ENCODE measurements at places on chromosomes 5 and 9.

- no peak for DNase-seq
These were observed 567.2 kb downstream of the PTPRD start for GRCh38 chr9:10045598-10045997.

DNA sequence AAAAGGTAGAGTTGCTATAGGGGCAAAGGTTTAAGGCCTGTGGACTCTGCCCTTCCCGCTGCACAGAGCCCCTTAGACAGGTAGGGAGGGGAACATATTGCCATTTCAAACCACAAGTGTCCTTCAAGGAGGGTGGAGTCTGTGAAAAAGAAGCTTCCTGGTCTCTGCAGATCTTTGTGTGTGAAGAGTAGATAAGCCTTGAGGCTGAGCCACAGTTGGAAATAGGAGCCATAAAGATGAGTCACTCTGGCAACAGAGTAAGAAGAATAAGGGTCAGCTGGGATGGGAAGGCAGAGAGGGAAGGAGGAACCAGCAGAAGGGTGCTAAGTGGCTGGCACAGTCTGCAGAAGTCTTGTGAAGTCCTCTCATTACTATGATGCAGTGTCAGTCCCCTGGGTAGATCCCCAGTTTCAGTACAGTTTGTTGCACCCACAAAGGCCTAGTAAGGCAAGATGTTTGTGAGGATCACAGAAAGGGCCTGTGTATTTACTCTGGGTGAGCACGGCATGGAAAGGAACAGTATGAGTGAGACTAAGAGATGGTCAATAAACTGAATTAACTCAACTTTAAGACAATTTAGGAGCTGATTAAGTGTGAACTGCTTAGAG lies 18.1 kb downstream of the GRXCR2 start:
- no peak for DNase-seq

GRCh38 chr9:38016375-38017135 lies 52.5 kb downstream of the SHB start:
- DNase-seq: no peak

DNA sequence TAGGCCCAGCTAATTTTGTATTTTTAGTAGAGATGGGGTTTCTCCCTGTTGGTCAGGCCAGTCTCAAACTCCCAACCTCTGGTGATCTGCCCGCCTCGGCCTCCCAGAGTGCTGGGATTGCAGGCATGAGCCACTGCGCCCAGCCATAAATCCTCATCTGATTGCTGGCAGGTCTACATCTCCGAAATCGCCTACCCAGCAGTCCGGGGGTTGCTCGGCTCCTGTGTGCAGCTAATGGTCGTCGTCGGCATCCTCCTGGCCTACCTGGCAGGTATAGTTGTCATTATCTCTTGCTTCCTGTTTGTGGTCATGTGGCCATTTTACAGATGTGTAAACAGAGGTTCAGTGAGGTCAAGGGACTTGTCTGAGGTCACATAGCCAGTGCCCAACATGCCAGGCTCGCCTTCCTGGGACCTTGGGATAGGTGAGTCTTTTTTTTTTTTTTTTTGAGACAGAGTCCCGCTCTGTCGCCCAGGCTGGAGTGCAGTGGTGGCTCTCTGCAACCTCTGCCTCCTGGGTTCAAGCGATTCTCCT lies 2.8 kb downstream of the SLC2A8 start:
- DNase-seq: no peak

DNA sequence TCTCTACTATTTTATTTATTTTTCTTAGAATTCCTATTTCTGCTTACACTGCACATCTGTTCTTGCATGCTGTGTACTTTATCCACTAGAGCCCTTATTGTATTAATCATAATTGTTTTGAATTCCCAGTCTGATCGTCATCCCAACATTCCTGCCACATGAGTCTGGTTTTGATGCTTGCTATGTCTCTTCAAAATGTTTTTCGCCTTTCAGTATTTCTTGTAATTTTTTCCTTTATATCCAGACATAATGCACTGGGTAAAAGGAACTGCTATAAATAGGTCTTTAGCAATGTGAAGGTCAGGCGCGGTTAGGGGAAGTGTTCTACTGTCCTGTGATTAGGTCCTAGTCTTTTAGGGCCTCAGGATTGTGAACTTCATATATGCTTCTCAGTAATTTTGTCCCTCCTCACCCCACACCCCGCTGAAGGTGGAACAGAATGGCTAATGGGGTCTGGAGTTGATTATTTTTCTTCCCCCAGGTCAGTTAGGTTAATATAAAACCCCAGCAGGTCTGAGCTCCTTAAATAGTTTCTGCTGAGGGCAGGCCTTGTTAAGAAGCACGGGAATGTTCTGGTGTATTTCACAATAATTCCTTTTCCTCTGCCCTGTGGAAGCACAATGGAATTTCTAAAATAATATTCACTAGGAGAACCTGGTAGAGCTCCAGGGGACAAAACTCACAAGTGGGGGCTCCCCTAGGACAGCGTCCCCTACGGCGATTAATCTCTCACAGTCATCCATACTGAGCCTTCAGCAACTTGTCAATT lies 146.6 kb upstream of the TUT7 start:
- DNase-seq: no peak

Data from activated CD8-positive, alpha-beta memory T cell treated with anti-CD3 and anti-CD28 coated beads for 48 hours (primary cell).